Hematopoietic multipotent progenitor cell treated with erythropoietin and hydrocortisone succinate and interleukin-3 and kit ligand, for 15 days (in vitro differentiated cells): ENCODE measurements at places on chromosomes 16 and 17.

GRCh38 chr17:77466596-77467223, 325.9 kb downstream of the SEC14L1 start:
- DNase-seq, result no peak

- no peak for DNase-seq
These were observed 5.2 kb downstream of the GRB7 start for GRCh38 chr17:39742856-39743436.

DNA sequence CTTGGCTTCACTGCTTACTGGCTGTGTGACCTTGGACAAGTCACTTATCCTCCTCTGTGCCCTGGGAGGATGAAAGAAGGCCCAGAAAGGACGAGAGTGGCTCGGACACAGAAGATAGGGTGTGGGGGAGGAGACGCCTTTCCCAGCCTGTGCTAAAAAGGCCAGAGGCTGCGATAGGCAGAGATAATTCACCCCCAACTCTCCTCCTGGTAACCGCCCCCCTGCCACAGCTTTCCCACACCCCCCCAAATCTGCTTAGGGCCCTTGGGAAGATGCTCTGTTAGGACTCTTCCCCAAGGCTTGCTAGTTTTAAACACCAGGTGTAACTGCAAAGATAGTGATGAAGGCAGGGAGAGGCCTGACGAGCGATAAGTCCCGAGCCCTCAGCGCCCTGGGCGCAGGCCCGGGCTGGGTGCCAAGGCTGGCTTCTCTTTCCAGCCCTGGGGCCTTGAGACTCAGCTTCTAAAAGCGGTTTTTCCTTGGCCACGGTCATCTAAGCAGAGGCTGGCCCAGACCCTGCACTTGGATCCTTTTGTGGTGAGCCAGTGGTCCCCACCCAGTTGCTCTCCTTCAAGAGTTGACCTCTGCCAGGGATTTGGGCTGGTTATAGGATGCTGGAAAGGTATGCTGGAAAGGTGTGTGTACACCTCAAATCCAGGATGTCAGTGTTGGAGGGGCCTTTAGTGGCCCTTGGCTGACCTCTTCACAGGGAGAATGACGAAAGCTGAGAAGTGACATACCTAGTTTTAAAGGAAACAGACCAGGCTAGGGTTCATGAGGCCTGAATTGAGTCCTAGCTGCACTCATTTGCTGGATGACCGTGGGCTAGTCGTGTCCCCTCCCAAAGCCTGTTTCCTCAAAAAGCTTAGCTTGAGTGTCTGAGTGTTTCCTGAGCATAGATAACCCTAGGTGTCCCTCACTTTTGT, 3.4 kb upstream of the PPP1R9B start:
- peak; percentile 94 for DNase-seq

- no peak for DNase-seq
These were observed 23.8 kb downstream of the SLC12A3 start for GRCh38 chr16:56888806-56889205.

DNA sequence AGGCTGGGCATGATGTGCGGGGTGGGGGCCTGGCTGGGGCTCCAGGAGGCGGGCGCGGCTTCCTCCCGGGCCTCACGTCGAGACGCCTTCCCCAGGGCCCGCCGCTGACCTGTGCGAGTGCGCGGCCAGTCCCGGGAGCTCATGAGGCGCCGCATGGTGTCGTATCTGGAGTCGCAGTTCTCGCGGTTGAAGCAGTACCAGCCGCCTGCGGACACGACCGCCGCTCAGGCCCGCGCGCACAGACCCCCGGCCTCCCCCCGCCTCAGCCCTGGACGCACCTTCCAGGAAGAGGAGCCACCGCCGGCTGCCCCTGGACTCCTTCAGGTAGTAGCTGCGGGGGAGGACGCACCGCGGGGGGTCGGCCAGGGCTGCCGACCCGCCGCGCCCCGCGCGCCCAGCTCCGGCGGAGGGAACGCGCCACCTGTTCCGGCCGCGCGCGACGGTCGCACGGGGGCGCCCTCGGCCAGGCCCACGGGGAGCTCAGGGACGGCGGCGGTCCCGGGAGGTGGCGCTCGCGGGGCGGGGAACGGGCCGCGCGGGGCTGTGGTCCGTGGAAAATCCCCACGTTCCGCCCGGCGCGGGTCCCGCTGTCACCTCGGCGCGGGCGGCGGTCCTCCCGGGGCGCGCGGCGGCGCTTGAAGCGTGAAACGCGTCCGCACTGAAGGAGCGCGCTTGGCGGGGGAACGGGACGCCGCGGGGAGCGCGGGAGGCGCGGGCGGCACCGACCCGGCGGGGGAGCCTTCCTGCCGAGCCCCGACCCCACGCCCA, 1.4 kb downstream of the NOTUM start:
- DNase-seq, result peak; percentile 73

GRCh38 chr17:8947201-8947600, 18.3 kb downstream of the PIK3R5 start:
- no peak for DNase-seq

DNA sequence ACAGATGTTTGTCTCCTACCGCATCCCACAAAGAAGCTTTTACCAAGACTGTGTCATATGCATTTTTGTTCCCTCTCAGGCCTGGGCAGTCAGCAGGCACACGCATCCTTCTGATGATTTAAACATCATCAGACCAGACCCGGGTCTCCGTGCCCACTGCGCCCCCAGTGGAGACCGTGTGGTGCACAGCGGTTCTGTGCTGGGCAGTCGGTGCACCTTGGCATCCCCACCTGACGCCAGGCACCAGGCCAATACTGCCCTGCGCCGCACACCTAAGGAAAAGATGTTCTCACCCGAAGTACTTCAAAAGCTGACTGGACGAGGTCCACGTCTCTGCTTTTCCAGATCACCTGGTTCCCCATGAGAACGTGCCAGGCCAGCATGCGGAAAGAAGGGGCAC, 10.6 kb upstream of the PLD6 start:
- no peak for DNase-seq

- DNase-seq, result no peak
These were observed 23.4 kb upstream of the AXIN2 start for GRCh38 chr17:65584604-65585521.

GRCh38 chr17:58325976-58326468, 2.6 kb downstream of the TSPOAP1 start:
- no peak for DNase-seq
